ENCODE measurements at places on chromosomes 6 and 20.

GRCh38 chr6:49969605-49970004, at the start of gene DEFB113:
Gene DEFB113 (minus strand): TSS chr6:49969625. CDS start chr6:49969625, 0 bp downstream.
- DNase-seq, result no peak

GRCh38 chr6:149456311-149457021, 28.3 kb downstream of the ZC3H12D start:
- no peak for DNase-seq

DNA sequence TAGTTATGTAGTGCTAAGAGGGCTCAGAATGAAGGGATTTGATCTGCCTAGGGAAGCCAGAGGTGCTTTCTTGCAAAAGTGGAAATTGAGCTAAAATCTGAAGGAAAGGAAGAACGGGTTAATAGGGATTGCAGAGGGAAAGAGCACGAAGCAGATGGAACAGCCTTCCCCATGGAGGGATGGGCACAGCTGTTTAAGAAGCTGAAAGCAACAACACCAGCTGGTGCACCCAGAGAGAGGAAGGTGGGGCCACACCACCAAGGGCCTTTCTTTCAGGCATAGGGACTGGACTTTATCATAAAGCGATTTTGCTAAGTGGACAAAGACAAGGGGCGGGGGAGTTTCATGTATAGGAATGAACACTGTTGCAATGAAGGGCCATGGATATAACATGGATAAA, 65.8 kb upstream of the SNRPB2 start:
- DNase-seq, result no peak

GRCh38 chr6:71044753-71045152, 87.9 kb upstream of the B3GAT2 start:
- DNase-seq, result no peak

DNA sequence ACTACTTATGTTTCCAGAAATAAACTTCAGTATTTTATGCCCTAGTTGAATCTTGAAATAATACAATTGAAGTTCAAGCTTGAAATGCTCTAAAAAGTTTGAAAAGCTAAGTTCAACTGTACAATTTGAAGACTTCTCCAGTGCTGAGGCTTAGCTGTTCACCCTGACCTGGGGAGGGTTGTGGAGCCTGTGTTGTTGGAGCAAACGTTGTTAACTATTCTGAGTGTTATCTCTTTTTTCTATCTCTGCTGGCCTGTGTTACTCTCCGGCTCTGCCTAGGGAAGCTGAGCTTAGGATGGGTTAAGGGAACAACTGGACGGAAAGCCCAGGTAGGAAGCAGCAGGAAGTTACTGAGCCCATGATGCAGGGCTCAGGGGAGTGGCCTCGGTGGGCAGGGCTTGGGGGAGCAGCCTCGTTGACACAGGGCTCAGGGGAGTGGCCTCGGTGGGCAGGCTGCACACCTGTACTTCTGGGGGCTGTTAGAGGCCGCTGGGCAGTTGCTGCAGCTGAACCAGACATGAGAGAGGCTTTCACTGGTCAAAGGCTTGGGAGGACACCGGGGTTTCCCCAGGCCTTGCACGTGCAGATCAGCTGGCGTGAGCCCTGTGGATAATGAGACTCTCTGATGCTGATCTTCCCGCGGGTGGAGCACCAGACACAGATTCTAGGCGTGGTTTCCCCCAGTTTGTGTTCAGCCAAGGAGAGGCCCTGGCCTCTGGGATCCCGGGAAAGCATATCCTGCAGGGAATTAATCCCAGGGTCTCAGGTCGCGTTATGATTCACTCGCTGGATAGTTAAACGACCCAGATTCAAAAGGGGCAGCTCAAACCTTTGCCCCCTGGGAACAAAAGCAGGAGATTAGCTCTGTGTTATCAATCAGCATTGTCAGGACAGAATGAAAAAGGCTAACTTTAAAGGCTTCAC, 58.9 kb downstream of the ERMARD start:
- DNase-seq, result no peak

DNA sequence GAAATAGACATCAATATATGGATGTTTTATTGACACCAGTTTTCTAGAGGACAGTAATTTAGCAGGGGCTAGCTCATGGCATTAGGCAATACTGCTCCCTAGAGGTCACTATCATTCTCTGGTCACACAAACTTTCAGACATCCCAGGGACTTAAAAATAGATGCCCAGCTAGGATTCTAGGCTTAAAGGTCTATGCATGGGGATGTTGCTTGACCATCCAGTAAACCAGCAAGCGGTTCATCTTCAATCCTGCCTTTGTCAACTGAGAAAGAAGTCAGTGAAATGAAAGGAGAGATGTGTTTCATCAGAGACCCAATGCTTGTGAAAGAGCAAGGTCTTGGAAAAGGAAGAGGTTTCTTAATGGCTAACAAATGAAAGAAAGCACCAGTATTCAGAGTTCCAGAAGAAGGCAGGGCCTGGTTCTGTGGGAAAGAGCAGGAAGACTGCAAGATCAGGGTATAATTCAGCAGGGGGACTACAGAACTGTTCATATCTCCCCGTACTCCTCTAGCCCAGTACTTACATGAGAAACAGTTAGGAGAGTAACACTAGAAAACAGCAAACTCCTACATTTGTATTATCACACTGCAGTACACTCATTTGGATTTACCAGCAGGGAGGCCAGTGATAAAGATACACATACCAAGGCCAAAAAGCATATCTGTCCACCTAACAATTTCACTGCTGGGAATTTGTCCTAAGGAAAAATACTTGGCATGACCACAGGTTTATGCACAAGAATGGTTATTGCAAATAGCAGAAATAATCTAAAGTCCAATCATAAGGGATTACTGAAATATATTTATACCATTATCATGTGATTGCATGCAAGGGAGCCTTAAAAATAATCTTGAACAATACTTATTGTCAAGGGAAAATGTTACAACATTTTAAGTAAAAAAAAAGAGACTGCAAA, 151.4 kb upstream of the LAMA2 start:
- peak; percentile 64 for DNase-seq

- DNase-seq, result no peak
Observed at GRCh38 chr20:1874450-1875182, 20.6 kb upstream of the SIRPA start.

DNA sequence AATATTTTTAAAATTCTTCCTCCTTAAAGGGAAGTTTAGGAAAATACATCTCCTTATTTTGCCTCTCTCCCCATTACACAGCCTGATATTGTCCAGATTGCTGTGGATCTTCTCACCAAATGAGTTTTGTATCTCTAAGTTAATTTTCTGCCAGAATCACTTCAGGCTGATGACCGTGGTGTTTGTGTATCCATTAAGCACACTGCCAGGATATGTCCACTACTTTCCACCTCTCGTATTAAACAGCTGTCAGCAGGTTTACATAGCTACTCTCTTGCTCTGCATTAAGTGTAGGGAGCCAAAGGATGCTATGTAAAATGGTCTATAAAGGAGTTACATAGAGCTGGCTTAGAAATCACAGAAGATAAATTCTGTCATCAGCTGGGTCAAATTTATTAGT, 201.1 kb downstream of the ZFAND3 start:
- no peak for DNase-seq

DNA sequence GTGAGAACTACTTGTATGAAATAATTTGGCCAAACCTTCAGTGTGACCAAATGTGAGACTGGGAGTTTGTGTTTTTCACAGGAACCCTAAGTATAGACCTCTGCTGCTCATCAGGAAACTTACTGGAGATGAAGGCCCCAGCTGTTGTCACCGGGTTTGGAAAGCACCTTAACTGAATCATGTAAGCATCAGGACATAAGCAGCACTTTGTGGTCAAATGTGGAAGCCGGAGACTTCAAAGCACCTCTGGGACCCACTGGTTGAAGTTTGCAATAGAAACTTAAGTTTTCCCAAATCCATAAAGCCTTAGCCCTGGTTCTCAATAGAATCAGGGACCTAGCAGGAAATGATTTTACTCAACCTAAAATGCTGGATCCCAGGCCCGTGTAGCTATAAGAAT, 14.3 kb downstream of the TTPAL start:
- no peak for DNase-seq

GRCh38 chr6:51513891-51514747, 573.3 kb downstream of the PKHD1 start:
- DNase-seq, result peak; percentile 30

GRCh38 chr6:100084991-100085364, 91.0 kb upstream of the MCHR2 start:
- DNase-seq, result no peak

- no peak for DNase-seq
Observed at GRCh38 chr6:129890164-129890563, 29.0 kb upstream of the TMEM244 start.

DNA sequence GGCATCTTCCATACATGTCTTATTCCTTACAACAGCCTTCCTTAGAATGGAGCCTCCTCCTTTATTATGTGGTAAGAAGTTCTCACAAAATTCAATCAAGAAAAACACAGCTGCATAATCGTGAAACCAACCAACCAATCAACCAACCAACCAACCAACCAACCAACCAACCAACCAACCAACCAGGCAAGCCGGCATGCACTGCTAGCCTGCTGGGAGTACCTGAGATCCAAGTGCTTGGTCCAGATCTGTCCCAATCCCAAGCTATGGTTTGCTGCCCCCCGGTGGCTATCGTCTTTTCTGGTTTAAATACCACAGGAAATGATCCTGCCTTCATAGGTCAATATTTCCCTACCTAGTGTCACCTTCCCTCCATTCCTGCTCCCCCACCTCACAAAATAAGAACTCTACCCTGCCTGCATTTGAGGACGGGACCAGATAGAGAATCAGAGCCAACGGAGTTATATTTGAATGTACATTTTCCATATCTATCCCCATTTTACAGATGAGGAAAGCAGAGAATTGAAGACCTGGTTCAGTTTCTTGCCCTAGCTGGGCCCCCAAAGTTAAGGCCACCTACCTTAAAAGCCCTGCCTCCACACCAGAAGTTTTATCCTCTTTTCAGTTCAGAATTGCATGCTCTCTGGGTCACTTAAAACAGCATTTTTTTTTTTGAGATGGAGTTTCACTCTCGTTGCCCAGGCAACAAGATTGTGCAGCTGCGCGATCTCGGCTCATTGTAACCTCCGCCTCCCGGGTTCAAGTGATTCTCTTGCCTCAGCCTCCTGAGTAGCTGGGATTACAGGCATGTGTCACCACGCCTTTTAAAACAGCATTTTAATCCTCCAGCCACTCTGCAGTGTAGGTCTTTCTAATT, 27.1 kb downstream of the RAB44 start:
- DNase-seq, result peak; percentile 84

DNA sequence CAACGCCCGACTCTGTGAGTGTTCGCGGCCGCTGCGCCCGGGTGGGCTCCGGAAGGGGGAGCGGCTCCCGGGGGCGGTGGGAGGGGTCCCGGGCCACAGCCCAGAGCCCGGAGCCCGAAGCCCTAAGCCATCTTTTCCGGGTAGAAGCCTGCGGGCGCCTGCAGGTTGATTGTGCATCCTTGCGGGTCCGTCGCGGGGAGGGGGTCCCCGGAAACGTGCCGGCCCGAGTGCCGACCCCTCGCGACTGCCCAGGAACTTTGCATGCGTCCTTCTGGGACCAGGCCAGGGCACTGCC, 413 bp downstream of the PTPRA start:
- DNase-seq, result peak; percentile 41

- no peak for DNase-seq
Observed at GRCh38 chr6:142635130-142635529, 309.8 kb downstream of the HIVEP2 start.

DNA sequence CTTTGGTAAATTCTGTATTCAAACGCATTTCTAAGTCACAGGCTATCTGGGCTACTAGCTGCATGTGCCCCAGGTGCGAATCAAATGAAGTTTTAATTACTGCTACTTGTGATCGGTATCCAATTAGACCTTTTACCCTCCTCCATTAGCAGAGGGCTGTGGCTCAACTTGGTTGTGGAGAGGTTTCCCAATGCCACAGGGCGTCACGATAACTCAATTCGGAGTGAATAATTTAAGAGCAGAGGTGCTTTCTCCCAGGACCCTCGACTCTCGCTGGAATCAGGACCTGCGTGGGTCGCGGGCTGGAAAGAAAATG, 640 bp downstream of the SAYSD1 start:
- DNase-seq, result no peak

Measured in SK-MEL-5 (cell line).